ENCODE measurements at places on chromosomes 12 and 14.
A peak's percentile ranks its signal among the peaks of the same experiment; 100 is the strongest.

GRCh38 chr14:23062002-23062401, 4.7 kb upstream of the CDH24 start:
- no peak for DNase-seq

DNA sequence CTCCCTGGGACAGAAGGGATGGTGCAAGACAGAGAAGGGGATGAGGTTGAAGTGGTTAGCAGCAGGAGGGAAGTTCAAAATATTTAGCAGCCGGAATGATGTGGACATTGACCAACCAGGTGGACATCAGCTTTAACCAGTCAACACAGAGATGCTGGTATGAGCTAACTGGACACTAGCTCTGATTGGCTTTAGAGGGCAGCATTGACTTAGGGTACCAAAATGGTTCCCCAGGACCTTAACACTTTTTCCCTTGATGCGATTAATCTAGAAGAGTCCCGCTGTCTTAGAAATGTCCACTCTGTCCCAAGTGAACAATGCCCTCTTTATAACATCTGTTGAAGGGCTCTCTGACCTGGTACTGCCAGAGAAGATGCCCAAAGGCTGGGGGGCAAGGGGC, 134.0 kb upstream of the GSC start:
- no peak for DNase-seq

DNA sequence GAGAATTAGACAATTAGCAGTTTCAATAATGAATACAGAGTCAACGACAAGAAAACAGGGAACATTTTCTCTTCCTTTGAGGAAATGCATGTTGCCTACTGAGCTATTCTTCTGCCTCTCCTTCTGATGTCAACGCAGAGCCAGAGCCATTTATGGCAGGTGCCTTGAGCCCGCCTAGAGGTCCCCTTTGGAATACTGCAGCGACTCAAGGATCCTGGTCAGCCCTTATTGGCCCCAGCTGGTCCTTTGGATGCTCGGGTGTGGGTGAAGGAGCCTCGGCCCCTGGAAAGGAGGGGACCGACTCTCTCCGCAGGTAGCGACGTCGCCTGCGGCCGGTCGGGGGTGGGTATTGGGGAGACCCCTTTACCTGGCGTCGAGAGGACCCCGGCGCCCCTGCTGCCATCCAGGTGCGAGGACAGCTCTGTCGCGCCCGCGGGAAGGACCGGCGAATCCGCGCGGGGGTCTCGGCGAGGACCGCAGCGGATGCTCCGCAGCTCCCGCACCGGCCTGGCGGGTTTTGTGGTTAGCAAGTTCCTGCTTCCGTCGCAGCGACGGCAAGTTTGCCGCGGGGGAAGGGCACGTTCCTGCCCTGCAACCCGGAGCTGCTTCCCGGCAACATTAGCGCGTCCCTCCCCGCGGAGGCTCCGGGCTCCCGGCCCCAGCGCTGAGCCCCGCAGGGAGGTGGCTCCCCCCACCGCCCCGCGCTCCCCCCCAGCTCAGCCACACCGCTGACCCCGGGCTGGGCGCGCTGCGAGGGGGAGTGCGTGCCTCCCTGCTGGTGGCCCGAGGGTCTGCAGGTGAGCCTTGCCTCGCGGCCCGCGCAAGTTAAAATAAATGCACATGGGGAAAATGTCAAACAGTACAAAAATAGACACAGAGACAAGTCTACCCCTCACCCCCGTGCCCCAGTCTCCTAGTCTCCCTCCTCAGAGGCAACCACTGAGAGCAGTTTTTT, at the start of gene MANSC1:
TSS of gene MANSC1 (minus strand) at position 532 of the 955 bp plus-strand sequence. CDS start 6,928 bp downstream, outside the sequence.
- DNase-seq, result peak; percentile 58

- DNase-seq, result no peak
Measured at GRCh38 chr12:9344541-9344940, 136.3 kb upstream of the PZP start.

DNA sequence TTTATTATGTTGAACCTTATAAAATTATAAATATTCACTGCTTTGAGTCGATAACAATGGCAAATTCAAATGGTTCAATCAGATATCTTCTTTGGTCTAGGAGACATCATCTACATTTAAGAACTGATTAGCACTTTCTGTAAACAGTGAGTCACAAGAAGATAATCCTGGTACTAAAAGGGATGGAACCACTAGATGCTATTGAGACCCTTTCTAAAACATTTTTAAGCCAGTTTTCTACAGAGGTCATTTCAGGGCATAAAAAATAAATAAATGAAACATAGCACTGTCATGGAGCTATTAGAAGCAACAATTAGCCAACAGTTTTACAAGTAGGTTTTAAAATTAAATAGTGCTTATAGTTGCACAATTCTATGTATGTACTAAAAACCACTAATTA, 212.2 kb downstream of the DUSP6 start:
- no peak for DNase-seq

Data from CD4-positive, alpha-beta T cell treated with Interleukin-4 for 1 hour (primary cell).